NCI-H460 (cell line): ENCODE measurements at places on chromosomes 4 and X.

- DNase-seq: no peak
These were observed 32.0 kb upstream of the MMAA start for GRCh38 chr4:145587088-145587754.

- DNase-seq: no peak
These were observed 113.4 kb downstream of the PJA1 start for GRCh38 chrX:69051901-69052300.

DNA sequence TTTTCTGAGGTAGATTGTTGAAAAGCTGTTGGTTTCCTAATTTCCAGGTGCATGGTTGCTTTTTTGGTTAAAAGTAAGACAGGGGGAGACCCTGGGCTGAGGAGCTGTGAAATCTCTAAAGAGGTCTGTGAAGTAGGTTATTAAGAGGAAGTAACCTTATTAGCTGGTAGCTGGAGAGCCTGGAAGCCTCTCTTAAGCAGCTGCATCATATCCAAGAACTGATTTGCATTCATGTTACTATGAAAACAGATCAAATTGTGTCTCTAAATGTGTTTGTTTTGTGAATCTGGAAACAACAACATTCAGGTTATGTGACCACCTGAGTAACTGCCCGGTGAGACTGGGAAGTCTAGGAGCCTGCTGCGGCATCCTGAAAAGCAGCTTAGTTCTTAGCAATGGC is 54.1 kb downstream of the ARHGAP10 start:
- no peak for DNase-seq

- DNase-seq: no peak
These were observed 121.1 kb upstream of the ATP6AP2 start for GRCh38 chrX:40459571-40460158.

DNA sequence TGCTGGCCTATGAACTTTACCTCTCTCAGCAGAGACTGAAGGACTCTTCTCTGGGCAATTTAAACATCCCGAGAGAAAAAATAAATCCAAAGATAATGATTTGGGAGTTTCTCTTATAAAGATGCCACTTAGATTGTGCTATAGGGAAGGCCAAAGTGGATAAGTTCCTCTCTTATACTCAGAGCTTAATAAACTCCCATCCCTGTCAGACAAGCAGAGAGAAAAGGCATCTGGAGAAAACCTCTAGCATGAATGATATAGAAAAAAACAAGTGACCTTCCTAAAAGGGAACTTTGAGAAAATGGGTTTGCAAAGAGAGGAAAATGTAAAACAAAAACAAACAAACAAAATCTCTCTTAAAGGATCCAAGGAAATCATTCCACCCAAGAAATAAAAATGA is 199.4 kb downstream of the PALLD start:
- DNase-seq: no peak

DNA sequence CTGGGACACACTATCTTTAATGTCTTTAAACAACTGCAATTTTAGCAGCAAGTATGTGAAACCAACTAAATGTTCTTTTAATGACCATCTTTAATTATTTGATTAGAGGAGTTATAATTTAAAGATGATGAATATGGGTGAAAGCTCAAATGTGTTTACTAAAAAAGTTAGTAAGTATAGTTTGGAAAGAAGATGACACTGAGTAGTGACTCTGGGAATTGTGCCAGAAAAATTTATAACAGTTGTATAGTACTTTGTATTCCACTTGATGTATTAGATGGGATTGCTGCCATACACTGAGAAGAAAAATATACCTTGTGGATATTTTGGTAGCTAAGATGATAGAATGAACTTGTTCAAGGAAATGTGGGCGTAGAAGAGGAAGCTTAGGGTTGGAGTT is 19.5 kb upstream of the PACRGL start:
- DNase-seq: no peak

GRCh38 chrX:140602140-140602539 is 97.3 kb upstream of the SOX3 start:
- no peak for DNase-seq

DNA sequence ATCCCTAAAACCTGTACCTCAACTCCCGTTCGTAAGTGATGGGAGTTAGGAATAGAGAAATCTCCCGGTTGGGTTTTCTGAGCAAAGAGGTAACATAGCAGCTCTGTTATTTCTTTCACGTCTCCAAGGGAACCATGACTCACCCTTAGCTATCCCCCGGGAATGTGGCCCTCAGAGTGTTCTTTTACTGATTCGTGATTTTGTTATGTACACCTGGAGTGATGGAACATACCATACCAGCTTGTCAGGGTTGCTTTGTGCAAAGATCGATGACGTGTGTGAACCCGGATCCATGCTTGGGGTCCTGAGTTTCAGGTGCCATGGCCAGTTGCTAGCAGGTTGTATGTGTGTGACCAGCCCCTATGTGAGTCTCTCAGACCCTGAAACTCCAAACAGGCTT is 52.6 kb downstream of the HPRT1 start:
- no peak for DNase-seq

DNA sequence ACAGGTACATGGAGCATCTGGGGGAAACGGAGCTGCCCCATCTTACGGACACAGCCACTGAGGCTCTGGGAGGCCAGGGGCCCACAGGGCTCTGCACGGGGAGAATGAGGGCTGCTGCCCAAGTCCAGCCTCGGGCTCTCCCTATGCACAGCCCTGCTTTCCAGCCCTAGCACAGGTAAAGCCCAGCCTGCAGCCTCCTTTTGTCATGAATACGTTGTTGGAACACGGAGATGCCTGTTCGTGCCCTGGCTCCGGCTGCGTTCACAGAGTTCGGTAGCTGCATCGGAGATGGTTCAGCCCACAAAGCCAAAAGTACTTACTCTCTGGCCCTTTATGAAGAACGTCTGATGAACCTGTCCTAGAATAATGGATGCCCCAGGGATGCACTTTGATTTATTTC is 68.7 kb upstream of the AFAP1 start:
- no peak for DNase-seq

DNA sequence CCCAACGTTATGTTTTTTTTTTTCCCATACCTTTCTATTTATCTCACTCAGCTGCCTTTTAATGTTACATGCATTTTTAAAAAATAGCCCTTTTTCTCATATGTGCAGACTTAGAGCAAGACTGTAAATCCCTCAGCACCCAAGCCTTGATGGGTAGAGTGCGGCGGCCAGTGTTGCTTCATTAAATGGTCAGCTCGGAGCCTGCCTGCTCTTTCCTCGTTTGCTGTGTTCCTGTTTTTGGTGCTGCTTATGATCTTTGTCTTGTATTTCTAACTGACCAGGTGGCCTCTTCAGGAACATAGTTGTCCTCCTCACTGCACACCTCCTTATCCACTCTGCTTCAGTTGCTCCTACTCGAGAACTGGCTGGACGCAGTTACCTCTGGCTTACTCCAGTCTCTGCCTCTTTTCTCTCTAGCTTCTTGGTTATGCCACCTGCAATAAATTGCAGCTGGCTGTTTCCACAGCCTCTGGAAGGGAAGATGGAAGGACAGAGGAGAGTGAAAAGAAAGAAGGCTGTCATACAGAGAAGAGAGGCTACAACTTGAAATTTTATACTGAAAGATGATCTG is 10.7 kb downstream of the RBPJ start:
- DNase-seq: no peak

GRCh38 chr4:93183576-93183975 is 645.0 kb upstream of the ATOH1 start:
- no peak for DNase-seq
